ENCODE measurements at places on chromosomes 2 and 18.

DNA sequence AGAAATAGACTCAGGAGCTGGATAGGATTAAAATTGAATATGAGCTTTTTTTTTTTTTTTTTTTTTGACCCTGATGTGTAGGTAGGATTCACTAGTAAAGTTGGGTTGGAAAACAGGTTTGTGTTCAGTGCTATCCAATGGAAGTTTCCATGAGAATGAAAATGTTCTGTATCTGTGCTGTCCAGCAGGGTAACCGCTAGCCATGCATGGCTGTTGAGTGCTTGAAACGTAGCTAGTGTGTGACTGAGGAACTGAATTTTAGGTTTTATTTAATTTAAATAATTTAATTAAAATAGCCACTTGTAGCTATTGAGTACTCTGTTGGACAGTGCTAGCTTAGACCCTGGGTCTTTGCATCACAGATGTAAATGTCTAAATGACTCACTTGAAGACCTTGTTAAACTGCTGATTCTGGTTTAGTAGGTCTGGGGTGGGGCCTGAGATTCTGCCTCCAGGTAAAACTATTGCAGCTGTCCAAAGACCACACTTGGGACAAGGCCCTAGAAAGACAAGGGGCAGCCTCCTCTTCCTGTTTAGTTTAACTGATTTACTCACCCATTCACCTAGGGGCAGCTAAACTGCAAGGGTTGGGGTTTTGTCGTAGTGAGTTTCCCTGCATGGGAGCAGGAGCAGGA, 84.7 kb upstream of the STON1 start:
- DNase-seq, result no peak

DNA sequence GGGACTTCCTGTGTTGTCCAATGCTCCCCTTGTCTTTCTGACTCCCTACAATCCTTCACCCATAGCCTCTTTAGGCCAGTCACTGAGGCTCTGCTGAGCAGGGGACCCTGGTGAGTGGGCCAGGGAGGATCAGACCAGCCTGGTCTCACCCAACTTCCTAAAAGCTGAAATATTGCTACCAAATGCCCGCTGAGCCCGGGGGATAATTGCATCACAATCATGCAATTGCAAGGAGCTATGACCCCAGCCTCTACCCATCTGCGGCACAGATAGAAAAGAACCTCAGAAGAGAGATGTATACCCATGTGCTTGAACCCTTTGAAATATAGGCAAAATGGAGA, 3.7 kb upstream of the SP100 start:
- no peak for DNase-seq

DNA sequence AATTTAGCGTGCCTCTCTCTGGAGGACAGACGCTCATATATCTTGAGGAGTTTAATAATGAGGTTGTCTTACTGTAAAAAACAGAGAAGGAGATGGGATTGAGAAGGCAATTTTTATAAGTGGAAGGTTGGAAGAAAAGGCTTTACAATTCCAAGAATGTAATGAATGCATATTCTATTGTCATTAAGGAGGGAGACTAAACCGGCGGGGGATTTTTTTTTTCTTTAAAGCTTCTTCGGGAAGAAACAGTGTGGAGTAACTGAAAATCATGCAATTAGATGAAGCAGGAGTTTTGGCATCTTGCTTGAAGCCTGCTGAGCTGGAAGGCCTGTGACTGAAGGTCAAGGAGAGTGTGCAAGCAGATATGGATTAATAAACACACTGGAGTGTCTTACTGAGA, 124.4 kb downstream of the HRH4 start:
- no peak for DNase-seq

DNA sequence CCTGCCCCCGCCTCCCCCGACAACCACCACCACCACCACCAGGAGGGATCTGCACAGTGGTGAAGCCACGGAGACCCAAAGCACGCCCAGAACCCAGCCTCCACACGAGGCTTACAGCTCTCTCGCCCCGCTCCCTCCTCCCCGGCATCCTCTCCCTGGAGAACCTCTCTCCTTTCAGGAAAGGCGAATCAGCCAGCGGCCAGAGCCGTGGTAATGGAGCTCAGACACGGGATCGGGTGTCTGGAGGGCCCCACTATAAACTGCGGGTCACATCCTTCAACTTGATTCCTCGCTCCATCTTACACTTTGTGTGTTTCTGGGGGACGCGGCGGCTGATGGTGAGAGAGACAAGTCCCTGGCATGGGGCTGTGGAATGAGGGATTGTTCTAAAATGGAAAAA, 271.5 kb upstream of the SIX2 start:
- DNase-seq, result no peak

DNA sequence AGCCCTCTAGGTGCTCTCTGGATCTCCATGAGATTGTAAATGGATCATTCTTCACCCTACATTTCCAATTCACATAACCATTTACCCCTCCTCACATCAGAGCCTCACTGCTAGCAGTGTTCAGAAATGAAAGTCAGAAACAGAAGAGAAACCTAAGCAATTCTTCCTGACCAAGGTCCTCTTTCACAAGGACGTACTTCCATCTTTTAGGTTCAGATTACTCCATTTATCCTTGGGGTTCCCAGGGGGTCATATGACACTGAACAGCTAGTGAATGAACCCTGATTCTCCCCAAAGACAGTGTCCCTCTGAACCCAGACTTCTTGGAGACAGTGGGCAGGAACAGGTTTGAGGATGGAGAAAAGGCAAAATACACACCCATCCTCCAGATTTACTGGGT, 12.9 kb upstream of the MARCO start:
- DNase-seq, result no peak

DNA sequence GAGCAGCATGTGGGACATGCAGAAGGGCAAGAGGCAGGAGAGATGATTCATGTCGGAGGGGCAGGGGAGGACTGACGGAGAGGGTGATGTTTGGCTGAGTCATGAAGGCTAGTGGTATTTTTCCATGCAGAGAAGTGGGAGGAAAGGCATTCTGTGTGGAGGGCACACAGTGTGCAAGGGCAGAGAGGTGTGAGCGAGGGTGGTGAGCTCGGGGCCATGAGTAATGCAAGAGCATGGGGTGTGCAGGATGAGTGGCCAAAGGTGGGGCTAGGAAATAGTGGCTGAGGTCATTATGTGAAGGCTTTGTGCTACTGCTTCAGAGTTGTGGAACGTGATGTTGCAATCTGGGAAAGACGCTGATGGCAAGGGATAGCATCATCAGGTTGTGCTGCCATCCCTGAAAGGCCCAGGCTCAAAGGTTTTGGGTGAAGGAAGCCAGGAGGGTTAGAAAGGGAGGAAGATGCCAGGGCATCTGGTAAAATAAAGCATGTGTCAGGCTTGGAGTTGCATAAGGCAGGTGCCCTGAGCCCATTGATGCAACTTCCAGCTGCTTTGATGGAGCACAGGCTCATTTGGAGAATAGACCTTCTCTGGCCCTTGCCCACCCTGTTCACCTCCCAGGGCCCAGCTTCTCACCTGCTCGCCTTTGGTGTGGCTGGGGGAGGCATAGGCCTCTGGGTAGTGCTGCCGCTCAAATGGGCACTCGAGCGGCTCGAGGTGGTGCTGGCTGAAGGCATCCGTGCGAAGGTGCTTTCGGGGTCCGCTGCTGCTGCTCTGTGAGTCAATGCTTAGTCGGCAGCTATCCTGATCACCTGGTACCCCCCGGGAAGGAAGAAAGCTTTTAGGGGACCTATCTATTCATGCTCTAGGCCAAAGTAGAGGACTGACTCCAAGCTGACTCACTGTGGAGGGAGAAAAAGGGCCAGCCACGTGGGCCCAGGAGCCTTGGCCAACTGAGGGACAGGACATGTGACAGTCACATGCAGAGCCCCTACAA, 37.5 kb downstream of the PAX8 start:
- DNase-seq, result no peak

- DNase-seq, result no peak
Measured at GRCh38 chr18:37289423-37289822, 276.2 kb downstream of the CELF4 start.

DNA sequence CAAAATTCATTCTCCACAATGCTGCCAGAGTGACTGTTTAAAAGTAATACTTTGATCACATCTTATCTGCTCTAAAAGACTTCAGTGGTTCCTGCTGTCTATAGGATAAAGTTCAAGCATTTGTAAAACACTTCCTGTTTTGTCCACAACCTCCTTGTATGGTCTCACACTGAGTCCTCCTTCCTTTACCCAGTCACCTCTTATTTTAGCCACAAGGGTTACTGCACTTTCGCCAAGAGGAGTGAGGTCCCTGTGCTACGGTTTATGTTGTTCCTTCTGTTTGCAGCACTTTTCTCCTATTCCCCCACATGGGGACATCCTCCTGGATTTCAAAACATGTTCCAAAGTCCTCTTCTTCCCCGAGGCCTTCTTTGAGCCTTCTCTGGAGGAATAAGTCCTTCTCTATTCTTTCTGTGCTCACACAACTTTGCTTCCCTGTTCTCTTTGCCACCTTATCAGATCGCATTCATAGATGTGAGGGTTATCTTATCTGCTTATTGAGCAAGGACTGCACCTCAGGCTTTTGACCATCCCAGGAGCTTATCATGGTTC, 112.2 kb upstream of the NABP1 start:
- DNase-seq, result no peak

- no peak for DNase-seq
Measured at GRCh38 chr2:109054865-109055264, 65.8 kb upstream of the EDAR start.

- no peak for DNase-seq
Measured at GRCh38 chr18:7604361-7604760, 37.2 kb downstream of the PTPRM start.

DNA sequence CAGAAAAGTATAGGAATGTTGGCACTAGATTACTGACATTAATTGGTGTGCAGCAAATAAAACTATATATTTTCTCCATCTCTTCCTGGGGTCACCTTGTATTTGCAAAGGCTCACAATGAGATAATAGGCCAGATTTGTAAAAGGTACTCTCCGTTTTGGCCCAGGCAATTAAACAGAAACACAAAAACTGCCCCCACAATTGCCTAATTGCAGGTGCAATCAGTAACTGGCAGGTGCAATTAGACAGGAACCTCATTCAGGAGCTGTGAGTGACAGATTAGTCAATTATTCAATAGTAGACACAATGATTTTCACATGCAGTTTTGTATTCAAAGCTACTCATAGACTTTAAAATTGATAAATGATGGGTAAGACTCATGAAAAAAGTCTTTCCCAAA, 451.4 kb upstream of the ID2 start:
- DNase-seq, result no peak

DNA sequence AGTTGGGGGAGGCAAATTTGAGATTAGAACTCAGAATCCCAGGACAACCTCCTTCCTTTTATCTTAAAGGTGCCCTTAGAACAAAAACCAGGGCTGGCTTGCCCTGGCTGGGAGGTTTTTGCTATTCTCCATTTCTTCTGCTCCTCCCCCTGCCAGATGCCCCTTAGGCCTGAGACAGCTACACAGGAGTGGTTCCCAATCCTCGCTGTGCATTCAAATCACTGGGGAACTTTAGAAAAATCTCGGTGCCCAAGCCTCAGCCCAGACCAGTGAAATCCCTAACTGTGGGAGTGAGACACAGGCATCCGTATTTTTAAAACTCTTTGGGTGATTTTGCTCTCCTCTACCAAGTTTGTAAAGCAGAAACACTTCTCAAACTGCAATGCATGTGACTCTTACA, 38.8 kb downstream of the LBH start:
- DNase-seq, result no peak

GRCh38 chr2:98507461-98507860, 62.8 kb downstream of the INPP4A start:
- DNase-seq, result no peak

- DNase-seq, result no peak
Measured at GRCh38 chr18:55261253-55261652, 302.0 kb upstream of the CCDC68 start.

- DNase-seq, result no peak
Measured at GRCh38 chr2:151983221-151983620, 115.6 kb downstream of the CACNB4 start.

DNA sequence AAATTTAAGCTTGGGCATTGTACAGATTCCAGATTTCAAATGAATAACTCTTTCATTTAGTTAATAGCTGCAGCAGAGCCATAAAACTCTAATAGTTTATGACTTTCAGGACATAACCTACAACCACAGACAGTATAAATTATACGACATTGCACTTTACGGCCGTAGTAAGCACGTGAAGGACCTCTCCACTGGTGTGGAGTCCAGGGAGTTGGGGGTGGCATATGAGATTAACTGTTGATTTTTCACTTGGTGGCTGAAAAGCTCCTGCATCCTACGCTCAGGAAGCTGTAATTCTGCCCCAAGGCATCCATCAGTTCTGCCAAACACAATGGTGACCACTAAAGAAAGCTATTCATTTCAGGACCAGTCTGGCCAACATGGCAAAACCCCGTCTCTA, 376.2 kb downstream of the SOX11 start:
- DNase-seq, result peak; percentile 63

DNA sequence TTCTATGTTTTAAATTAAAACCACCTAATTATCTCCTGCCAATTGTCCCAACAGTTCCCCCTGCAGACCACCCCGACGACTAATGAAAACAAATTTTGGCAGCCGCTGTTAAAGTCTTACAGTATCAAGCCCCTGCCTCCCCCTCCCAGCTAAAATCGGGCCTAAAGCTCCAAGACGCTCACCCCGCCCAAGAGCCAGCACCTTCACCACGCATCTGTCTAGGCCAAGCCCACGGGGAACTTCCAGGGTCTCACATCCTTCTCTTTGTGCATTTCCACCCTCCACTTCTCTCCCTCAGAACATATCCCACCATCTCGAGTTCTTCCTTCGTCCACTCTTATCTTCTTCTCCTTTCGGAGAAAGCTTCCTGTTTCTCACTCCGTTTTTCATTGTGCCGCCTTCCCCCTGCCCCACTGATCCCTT, 445 bp downstream of the PRPF40A start:
- DNase-seq, result no peak

DNA sequence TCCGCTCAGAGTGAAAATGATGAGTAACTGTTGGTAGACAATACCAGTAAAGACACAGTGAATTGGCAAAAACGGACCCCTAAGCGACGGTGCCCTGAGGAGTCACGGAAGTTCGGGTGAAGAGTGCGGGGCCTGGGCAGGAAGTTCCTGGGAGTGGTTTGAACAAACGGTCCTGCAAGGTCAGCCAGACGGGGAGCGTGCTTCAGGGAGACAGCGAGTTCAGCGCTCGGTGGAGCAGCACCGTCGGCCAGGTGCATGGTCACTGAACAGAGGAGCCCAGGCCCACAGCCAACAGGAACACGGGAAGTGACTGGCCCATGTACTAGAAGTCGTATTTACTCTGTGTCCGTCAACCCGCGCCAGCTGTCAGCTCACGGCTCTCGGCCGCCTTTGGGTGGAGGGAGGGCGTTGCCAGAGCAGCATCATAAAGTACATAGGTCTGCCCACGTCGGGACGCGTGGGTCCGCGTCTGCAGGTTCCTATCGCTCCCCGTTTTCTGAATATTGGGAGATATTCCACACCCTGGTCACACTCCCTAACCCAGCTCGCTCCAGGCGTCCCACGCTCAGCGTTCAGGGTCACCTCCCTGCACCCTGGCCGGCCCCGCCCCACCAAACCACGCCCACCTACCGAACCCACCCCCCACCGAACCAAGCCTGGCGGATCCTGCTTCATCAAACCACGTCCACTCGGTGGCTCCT, 75.6 kb upstream of the UXS1 start:
- DNase-seq, result peak; percentile 63

DNA sequence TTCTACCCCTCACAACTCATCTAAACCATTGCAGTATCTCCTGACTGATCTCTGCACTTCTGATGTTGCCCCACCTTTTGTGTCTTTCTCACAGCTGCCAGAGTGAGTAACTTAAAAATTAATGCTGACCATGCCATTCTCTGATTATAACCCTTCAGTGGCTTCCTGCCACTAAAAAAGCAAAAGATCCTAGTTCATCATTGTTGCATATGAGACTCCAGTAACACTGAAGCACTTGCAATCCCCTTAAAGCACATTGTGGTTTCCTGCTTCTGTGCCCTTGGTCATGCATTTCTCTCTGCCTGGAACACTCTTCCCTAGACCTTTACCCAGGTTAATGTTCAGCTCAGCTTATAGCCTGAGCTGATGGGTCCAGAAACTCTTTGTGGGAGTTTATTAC, 95.1 kb upstream of the WDSUB1 start:
- DNase-seq, result no peak
